ENCODE measurements at places on chromosomes 12 and 14. TPM values are rescaled to one million over a fixed set of nuclear protein-coding genes. Genes with fewer than 3 reads are reported as not detected.

The METAP2 gene
- 78.0 TPM for total RNA-seq

The CYP46A1 gene
- total RNA-seq: 0.48 TPM

The KRT80 gene
- total RNA-seq: 2.6 TPM

The MANSC4 gene
- total RNA-seq: not detected

The CD163 gene
- not detected for total RNA-seq

The SMIM41 gene
- not detected for total RNA-seq

The STK38L gene
- total RNA-seq: 13.8 TPM

The PTPN21 gene
- total RNA-seq: 23.3 TPM

The CPNE6 gene
- not detected for total RNA-seq

The TAS2R9 gene
- not detected for total RNA-seq

The SLIRP gene
- total RNA-seq: 163 TPM

The TCTN2 gene
- 6.5 TPM for total RNA-seq

The MMP14 gene
- 299 TPM for total RNA-seq

The CLEC4A gene
- total RNA-seq: 0.60 TPM

The KIF26A gene
- total RNA-seq: not detected

The SRRM4 gene
- not detected for total RNA-seq

The LTBP2 gene
- 114 TPM for total RNA-seq

The TDRD9 gene
- total RNA-seq: not detected

The DPY19L2 gene
- 1.9 TPM for total RNA-seq

The C12orf54 gene
- not detected for total RNA-seq

The HOXC9 gene
- total RNA-seq: 0.21 TPM

The SPIC gene
- total RNA-seq: not detected

The TXNDC16 gene
- 2.1 TPM for total RNA-seq

The KRT72 gene
- total RNA-seq: not detected

The SLC25A47 gene
- total RNA-seq: not detected

The GPR137C gene
- 0.72 TPM for total RNA-seq

The FAM216A gene
- total RNA-seq: 25.2 TPM

The KRT71 gene
- not detected for total RNA-seq

The CIROP gene
- not detected for total RNA-seq

The TIGAR gene
- total RNA-seq: 39.6 TPM
